ENCODE measurements at places on chromosomes 3 and 15.

DNA sequence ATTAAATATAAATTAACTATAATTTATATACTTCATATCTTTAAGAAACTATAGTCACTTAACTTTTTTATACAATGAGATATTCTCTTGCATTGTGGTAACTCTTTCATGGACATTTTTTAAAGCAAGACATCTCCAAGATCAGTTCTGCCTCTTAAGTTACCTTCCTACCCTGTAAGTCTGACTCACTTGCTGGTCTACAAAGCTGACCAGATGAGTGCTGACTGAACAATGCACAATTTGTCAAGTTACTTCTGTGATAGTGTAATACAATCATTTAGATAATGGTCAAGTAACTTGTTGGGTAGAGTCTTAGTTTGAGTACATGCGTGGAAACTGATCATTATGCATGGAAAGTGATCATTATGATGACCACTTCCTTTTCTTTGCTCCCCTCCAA, 145.9 kb downstream of the MEIS2 start:
- DNase-seq = no peak

DNA sequence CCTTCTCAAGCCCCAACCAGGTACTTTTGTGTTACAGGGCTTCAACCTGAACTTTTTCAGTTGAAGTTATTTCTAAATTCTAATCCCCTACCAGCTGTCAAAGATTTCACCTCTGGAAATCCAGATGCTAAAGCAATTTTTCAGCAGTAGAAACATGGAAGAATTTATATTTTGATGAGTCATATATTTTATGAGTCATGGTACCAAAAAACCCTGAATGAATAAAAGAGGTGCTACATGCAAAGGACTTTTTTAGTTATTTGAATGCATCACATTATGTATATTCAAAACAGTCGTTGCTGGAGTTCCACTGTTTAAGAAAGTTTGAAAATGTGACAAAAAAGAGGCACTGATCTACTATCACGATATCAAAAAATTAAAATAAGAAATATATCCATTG, 96.0 kb upstream of the ZNF385D start:
- no peak for DNase-seq

DNA sequence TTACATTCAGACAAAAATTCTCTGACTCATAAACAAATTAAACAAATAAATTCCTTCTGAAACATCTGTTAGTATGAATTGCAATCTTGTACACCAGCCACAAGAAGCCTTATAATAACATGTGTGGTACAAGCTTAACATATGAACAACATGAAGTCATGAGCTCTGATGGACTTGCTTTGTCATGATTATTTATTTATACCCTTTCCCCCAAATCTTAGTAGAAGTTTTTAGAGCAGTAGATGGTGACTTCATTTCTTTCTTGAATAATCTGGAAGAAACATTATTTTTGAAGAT, 633.4 kb downstream of the EPHA3 start:
- DNase-seq = no peak

GRCh38 chr3:191774485-191774884, 313.5 kb downstream of the PYDC2 start:
- no peak for DNase-seq

DNA sequence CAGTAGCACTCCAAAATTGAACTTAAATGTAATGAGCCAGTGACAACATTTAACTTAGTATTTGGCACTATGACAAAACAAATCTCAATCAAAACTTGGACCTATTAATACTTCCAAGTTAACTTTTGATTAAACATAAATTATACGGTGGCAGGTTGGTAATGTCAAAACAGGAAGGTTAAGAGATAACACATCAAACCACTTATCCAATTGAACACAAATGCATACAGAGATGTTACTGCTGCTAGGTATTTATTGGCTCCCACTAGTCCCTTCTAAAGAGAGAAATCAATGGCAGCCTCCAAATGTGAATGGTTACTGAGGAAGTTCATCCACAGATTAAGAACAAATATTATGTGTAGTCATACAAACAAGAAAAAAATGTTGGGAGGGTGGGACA, 1.8 kb downstream of the GSK3B start:
- no peak for DNase-seq

GRCh38 chr3:139309061-139309591, 34.7 kb upstream of the MRPS22 start:
- no peak for DNase-seq

- no peak for DNase-seq
Observed at GRCh38 chr15:54810031-54810430, 386.7 kb downstream of the RSL24D1 start.

DNA sequence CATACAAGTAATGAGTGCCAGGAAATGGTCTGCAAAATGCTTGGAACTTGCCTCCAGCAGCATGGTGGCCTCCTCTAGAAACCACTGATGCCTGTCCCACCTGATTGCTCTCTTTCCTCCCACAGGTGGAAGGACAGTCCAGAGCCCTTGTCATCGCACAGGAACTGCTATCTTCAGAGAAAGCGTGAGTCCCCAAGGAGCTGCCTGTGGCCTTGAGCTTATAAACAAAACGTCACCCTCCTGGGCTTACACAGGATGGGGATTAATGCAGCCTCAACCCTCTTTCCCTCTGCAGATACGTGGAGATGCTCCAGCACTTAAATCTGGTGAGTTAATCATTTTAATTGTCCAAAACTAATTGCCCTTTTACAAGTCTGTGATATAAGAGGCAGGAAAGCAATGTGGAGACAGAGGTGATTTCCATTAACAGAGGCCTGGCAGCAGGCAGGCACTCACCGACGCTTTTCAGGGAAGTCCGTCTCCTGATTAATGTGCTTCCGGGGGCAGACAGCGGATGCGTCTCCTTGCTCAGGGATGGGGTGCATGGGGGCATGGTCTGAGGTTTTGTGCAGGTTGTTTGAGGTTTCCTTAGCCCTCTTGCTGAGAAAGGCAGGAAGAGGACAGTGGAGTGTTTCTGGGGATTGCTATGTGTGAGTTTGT, 61.8 kb downstream of the FGD5 start:
- DNase-seq = no peak

- no peak for DNase-seq
Observed at GRCh38 chr3:16448639-16449070, 64.8 kb downstream of the RFTN1 start.

GRCh38 chr3:100869787-100870186, 123.4 kb downstream of the ABI3BP start:
- DNase-seq = no peak

- no peak for DNase-seq
Observed at GRCh38 chr3:136595913-136596697, 156.1 kb downstream of the STAG1 start.

- no peak for DNase-seq
Observed at GRCh38 chr3:50294492-50295403, 2.5 kb upstream of the IFRD2 start.

DNA sequence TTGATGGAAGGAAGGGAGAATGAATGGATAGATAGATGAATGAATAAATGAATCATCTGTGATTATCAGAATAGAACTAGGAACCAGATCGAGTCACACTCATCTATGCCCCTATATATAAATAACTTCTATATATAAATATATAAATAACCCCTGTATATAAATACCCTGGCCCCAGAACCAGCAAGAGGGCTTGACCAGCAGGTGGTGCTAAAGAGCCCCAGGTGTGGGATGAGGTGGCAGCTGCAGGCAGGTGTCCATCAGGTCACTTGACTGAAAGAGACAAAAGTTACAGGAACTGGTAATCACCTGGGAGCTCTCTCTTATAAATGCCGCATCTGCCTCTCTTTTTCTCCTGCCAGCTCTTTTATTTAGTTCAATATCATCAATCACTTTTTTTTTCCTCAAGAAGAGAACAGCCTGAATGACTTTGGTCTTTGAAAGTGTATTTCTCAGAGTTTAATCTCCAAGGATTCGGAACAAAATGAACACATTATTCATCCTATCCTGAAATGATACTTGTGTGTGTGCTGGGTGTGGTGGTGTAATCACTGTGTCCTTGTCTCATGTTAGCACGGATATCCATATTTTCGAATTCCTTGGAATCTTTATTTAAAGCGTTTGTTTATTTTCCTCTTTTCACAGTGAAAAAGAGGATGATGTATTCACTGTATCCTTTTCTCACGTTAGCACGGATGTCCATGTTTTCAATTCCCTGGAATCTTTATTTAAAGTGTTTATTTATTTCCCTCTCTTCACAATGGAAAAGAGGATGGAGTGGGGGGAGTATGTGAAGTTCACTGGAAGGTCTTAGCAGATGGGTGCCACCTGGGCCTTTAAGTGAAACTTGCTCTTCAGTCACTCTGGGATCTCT, 35.4 kb upstream of the ATG7 start:
- DNase-seq = no peak

DNA sequence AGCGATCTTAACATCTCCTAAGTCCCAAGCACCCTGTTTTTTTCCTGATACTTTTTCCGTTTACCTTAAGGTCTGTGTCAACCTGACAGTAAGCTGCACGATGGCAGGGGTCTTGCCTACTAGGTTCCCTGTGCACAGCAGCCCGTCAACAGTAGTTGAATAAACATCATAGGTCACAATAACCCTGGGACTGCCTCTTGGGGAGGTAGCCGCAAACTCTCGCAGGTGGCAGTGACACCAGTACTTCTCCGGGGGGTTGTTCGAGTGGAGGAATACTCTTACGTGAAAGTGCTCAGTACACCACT, 365 bp upstream of the PDCD6IP start:
- DNase-seq = no peak

DNA sequence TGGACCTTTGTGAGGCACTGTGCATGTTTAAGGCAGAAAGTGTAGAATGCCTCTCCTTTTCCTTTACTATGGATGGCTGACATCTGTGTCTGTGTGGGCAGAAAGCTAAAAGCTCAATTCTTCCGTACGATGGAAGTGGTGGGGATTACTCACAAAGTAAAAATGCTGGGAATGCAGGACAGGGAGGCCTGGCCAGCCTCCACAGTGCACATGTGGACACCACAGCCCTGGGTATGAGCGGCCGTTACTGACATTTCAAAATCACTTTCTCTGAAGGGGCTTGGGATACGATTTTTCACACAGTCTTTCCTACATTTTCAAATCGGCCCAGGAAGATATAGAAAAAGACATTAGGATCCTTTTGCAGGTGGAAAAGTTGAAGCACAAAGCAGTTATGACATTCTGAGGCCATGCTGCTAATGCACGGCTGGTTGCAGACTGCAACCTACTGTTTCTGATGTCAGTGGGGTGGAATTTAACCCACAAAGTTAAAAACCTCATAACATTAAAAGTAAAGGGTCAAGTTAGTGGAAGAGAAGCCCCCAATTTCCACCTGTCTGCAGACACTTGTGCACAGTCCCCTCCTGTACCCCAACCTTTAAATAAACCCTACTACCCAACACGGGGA, 27.9 kb downstream of the EHD4 start:
- no peak for DNase-seq

- no peak for DNase-seq
Observed at GRCh38 chr3:10775828-10776227, 40.2 kb upstream of the SLC6A11 start.

DNA sequence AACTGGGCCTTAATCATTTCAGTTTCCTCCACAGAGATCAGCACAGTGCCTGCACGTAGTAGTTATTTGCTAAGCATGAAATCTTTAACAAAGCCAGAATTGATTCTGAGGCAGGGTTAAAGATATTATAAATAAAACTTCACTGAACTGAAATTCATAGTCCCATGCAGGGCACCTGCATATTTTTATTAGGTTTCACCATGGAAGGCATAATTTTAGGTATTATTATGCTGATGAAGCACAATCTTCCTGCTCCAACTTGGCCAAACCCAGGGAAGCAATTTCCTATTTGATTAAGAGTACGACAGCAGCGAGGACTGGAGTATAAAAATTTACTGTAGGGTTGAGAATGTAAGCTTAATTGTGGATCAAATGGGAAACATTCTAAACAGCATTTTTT, 1070.4 kb upstream of the CFAP20DC start:
- no peak for DNase-seq

DNA sequence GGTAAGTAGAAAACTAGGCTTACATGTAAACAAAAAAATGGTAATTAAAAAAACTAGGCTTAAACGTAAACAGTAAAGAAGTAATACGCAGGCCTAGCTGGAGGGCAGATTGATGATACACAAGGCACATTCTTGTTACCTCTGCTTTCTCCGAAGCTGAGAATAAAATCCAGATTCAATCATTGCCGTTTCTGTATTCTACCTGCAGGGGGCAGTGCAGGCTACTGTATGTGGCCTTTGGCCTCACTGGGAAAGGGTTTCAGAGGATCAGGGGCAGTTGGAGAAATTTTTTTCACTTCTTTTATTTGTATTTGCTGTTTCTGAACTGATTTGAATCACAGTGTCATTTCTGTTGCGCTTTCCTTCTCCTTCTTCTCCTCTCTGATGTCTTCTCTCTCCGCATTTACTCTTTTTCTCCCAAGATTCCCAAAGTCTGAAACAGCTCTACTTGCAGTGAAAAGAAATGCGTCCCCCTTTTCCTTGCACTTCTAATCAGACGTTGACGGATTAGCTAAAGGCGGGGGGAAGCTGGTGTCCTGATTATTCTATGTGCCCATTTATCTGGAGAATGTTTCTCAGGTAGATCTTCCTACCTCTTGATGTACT, 67.1 kb upstream of the MCTP2 start:
- no peak for DNase-seq

DNA sequence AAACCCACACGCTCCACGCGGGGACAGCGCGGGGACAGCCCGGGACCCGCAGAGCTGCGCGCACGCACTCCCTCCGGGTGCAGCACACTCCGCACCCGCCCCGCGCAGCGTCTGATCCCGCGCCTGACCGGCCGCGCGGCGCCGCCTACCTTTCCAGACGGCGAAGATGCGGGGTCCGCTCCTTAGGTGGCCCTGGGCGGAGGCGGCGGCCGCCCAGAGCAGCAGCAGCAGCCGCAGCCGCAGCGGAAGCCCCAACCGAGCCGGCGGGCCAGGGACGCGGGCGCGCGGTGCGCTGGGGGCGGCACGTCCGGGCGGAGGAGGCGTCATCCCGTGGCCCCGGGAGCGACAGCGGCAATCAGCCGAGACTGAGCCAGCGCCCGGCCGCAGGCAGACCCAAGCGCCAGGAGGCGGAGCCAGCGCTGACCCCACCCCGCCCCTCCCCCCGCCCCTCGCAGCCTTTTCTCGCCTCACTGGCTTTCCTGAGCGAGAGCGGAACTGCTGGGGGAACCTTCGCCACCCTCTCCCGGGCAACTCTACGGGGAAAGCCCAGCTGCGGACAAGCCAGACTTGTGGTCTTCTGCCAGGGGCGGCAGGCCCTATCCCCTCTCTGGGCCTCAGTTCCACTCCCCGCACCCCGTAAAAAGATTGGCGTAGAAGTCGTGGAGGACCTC, at the start of gene SEMA7A:
Gene SEMA7A (minus strand): TSS at position 367 of the 671 bp plus-strand sequence. CDS start 40 bp downstream, at position 327.
- DNase-seq = peak; percentile 57

DNA sequence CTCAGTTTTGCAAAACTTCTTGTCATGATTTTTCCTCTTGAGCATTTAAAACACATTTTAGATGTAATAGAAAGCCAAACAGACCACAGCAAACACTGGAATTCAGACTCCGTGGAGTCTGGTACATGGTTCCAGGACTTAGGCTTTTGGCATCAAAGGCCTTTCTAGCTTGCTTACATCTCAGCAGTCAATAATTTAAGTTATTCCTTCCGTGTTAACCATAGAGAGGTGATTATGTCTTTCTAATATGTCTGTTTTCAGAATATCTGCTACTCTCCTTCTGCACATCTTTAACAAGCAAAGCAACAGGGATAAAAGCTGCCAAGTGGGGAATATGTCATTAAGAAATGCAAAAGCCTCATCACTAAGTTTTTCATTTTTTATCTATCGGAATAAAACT, 171.7 kb upstream of the CRBN start:
- DNase-seq = no peak
